ENCODE measurements at places on chromosomes 4 and X.

GRCh38 chrX:19609541-19609940, 94.2 kb upstream of the MAP3K15 start:
- DNase-seq: no peak

GRCh38 chr4:77009511-77010115, 60.1 kb downstream of the SEPTIN11 start:
- no peak for DNase-seq

GRCh38 chr4:148056879-148057278, 325.0 kb downstream of the ARHGAP10 start:
- peak; percentile 74 for DNase-seq

- no peak for DNase-seq
Measured at GRCh38 chr4:138522366-138522765, 280.2 kb upstream of the SLC7A11 start.

- no peak for DNase-seq
Measured at GRCh38 chr4:3615386-3616286, 83.4 kb upstream of the LRPAP1 start.

DNA sequence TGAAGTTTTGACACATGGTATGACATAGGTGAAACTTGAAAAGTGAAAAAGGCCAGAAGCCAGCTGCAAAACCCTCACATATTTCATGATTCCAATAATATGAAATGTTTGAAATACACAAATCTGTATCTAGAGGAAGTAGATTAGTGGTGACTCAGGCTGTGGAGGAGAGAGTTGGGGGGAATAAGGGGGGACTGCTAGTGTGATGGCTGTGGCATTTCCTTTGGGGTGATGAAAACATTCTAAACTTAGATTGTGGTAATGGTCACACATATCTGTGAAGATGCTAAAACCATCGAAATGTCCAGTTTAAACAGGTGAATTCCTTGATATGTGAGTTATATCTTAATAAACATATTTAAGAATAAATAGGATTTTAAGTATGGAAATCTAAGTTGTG, 343.5 kb upstream of the SFRP2 start:
- DNase-seq: no peak

GRCh38 chrX:40479777-40480318, 100.9 kb upstream of the ATP6AP2 start:
- no peak for DNase-seq

DNA sequence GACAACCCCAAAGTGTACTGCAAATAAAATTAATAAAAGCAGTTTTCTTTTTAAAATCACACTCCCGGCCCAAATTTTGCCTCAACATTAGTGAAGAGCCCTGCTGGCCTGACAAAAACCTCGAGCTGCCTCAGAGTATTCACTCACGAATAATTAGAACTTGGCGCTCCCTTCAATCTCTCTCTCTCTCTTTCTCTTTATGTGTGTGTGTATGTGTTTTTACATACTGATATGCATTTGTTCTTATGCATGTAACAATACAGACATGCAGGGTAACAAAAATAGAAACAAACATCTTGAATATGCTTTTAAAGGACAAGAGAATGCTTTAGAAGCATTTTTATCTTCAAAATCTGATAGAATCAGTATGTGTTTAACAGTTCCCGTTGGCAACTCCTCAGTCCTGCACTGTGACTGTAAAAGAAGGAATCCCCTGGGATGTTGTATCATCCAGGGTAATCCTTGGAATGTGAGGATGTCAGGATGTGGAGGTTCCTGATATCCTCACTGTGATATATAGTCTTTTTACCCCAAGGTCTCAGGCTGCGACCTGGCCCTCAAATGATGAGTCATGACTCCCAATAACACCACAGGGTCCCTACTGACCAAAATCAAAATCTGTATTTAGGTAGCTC, 53.0 kb downstream of the PTCHD1 start:
- no peak for DNase-seq

DNA sequence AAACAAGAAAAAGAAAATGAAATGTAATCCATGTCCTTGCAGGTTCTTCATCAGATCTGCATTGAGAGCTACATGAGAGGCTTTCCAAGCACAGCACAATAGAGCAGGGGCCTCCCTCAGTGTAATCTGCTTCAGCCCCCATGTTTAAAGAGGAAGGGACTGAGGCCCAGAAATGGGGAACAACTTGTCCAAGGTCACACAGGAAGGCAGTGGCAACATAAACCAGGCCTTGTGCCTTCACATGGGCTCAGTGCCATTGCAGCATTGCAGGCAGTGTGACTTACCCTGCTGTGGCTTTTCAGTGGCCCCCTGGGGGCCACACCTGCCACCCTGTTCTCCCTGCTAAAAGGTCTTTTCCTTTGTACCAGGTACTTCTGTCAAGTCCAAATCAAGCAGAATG, 20.9 kb upstream of the CD99L2 start:
- no peak for DNase-seq

DNA sequence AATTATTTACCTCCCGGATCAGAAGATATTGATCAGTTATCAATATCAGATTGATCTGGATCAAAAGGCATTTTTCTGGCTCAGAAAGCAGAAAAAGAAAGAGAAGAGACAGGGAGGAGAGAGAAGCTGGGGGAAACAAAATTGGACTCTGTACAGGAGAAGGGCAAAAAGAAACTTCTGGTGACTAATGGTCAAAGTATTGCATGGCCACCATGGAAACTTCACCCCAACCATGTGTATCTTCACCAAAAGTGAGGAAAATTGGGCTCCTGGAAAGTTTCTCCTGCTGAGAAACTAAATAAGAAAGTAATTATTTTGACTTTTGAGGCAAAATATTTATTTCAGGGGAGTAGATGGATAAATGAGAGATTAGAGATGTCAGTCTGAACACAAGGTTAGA, 33.9 kb downstream of the RNF150 start:
- DNase-seq: no peak

DNA sequence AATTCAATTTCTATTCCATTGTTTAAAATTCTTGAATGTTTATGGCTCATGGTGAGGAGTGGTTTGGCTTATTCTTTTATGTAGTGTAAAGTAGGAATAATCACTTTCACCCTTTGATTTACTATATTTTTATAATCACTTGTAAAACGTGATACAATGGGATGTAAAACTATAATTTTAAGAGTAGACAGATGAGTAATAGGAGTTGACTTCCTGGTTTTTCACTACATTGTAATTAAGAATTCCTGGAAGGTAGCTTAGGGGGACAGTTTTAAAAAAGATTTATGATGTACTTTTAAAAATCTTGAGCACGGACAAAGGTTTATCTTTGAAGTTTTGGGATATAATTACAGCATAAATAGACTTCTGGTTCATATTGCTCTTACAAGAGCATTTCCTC, 65.3 kb downstream of the PDGFC start:
- no peak for DNase-seq

DNA sequence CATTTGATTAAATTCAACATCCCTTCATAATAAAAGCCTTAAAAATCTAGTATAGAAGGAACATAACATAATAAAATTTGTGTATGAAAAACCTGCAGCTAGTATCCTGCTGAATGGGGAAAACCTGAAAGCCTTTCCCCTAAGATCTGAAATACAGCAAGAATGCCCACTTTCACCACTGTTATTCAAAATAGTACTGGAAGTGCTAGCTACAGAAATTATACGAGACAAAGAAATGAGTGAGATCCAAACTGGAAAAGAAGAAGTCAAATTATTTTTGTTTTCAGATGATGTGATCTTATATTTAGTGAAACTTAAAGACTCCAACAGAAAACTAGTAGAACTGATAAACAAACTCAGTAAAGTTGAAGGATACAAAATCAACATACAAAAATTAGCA, 152.9 kb downstream of the RTL3 start:
- DNase-seq: no peak

DNA sequence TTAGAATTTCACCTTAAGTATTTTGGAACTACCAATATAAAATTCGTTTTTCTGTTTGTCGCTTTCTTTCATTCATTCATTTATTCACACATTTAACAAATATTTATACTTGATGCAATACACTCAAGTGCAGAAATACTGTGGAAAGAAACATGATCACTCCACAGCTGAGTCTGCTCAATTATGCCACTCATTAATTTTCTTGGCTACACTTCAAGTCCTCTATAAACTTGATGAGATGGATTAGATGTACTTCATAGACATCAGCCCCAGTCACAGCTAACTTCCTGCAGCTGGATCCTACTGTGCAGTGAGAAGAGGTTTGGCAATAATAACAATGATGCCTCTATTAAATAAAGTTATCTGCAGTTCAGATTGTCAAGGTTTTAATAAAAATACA, 208.1 kb downstream of the PDGFC start:
- DNase-seq: no peak

DNA sequence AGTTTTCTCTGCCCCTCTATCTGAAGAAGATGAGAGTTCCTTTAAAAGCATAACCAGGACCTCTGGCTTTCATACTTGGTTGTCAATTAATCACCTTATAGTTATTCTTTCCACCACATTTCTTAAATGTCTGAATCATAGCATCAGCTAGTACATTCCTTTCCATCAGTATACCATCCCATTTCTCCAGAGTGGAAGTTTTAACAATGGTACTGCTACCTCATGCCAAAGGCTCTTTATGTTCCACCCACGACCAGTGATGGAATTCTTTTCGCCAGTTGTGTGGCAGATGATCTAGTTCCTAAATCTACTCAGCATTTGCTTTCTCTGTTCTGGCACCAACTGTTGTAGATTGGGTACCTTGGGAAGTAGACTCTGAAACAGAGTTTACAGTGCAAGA, 379.8 kb downstream of the ZNF674 start:
- no peak for DNase-seq

- no peak for DNase-seq
Measured at GRCh38 chr4:68850293-68850692, 34.5 kb downstream of the UGT2B10 start.

DNA sequence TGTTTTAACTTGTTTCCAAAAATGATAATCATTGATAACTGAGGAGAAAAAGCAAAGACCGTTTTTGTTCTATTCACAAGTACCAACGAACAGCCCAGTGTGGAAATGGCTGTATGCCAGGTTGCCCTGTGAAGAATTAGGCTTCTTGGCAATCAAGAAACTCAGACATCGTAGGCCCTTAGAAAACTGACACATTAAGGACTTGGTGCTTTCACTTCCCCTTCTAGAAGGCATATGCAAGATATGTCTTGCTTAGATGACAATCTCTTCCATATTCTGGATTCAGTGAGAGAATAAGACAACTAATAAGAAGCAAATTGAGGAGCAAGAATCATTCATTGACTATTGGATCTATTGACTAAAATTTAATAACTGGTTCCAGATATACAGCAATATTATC, 56.6 kb downstream of the ANAPC10 start:
- DNase-seq: no peak

- DNase-seq: no peak
Measured at GRCh38 chr4:17058916-17059741, 160.7 kb upstream of the LDB2 start.

DNA sequence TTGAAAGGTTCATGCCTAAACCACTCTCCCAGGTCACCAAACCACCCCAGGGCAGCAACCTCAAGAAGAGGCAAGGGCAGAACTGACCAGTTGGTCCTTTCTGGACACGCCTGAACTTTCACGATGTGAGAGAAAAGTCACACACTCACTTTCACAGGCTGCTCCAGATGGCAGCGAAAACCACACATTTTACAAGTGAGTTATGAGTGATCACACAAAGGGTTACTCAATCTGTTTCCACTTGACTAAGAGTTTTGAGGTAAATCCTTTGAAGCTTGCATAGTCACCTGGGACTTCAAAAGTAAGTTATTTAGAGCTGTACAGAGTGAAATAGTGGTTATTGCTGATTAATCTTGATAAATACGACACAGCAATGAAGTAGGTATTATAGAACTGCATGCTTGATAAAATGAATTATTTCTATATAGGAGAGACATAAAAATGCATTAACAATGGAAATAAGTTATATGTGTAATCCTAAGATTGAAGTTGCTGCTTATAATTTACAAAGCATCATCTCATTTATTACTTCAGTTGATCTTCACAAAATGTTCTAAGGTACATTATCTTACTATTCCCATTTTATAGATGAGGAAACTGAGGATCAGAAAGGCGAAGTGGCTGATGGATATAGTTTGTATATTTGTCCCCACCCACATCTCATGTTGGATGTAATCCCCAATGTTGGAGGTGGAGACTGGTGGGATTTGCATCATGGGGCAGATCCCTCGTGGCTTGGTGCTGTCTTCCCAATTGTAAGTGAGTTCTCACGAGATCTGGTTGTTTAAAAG, 103.0 kb upstream of the KLF3 start:
- DNase-seq: no peak

GRCh38 chr4:121100093-121100775, 27.9 kb upstream of the NDNF start:
- no peak for DNase-seq

- DNase-seq: no peak
Measured at GRCh38 chrX:72659723-72660122, 54.4 kb downstream of the PHKA1 start.

- no peak for DNase-seq
Measured at GRCh38 chrX:47611926-47612325, 7.7 kb downstream of the SYN1 start.

- peak; percentile 29 for DNase-seq
Measured at GRCh38 chr4:83378419-83378818, 43.8 kb upstream of the HPSE start.

DNA sequence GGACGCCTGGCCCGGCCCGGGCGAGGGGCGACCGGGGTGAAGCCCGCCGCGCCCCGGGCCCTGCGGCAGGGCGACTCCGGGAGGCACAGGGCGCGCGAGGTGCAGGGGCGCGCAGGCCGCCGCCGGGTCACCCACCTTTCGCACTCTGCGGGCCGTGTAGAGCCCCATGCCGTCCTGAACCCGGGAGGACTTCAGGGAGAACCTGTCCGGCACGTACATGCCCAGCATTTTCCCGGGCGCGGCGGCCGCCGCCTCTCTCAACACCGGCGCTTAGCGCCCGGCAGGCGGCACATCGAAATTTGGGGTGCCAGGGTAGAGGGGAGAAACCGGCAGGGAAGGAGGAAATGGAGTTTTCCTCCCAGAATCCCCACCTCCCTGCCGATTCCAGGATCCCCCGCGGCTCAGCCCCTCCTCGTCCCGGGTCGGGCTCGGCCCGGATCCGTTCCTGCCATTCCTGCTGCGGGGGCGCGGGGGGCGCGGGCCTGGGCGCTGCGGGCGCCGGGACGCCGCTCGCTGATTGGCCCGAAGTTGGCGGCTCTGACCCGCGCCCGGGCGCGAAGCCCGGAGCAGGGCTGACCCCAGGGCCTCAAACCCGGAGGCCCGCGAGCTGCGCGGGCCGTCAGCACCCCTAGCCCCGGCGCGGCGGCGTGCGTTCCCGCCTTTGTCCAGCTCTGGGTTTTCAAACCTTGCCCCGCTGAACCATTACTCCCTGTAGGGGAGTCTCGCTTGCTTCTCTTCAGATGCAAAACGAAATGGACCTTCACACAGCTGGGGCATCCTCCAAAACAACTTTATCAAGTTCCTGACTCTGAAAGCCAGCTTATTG, at the start of gene PRDM5:
TSS of gene PRDM5 (minus strand) at position 346 of the 826 bp plus-strand sequence. CDS start at position 228, 118 bp downstream.
- DNase-seq: peak; percentile 15

- DNase-seq: no peak
Measured at GRCh38 chr4:30802622-30803323, 82.6 kb downstream of the PCDH7 start.

GRCh38 chr4:146235654-146236177, 21.4 kb downstream of the REELD1 start:
- DNase-seq: no peak

DNA sequence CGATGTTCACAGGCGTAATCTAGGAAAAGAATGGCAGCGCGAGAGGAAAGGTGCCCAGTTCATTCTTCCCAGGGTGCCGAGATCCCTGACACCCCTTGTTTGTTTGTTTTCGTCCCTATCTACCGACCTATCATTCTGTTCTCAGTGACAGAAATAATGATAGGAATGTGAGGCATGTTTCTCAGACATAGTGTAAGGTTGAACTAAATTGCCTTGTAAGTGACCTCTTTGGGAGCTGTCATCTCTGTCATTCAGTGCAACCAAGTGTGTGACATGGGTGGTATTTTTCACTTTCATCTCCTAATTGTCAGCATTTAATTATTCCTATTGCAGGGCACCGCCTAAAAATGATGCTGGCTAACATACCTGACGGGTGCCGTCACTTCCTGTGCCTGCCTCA, 24.4 kb downstream of the CLDN22 start:
- DNase-seq: no peak

Measured in CD4-positive, alpha-beta T cell treated with Interleukin-21 for 1 hour (primary cell).